ENCODE measurements at places on chromosomes 1 and 21.

DNA sequence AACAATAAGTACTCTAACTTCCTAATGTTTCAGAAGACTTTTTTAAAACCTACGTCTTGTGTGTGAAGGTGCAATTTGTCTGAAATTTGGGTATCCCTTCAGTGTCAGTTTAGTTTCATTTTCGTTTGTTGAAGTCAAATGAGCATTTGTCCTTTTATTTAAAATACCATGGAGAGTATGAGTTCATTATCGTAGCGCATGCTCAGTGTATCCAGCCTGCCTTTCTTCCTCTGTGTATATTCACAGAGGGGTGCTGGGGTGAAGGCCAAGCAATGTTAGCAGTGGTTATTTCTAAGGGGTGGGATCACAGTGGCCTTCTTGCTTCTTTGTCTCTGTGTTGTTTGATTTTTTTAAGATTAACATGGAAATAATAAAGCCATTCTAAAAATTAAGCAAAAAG, 43.2 kb downstream of the CNN3 start:
- DNase-seq, result no peak

- no peak for DNase-seq
These were observed 103.3 kb downstream of the DIRAS3 start for GRCh38 chr1:67947114-67947513.

- no peak for DNase-seq
These were observed 137.8 kb downstream of the LMX1A start for GRCh38 chr1:165218731-165219130.

DNA sequence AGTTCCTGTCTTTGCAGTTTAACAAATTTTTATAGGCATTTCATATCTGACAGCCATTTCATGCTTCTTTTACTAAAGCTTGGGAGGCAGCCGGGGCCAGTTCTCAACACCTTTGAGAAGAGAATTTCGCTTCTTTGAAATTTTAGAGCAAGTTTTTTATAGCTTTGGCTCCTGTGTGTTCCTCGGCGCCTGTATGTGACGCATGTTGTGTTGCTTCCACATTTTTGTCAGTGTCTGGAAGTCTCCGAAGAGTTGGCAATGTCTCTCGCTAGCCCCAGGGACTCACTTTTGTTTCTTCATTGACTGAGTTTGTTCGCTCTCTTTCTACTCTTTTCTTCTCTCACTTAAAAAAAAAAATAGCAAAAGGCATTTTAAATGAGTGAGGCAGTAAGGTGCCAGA, 386.9 kb upstream of the PLXNA2 start:
- no peak for DNase-seq

GRCh38 chr1:66048011-66048410, 255.3 kb downstream of the PDE4B start:
- no peak for DNase-seq

DNA sequence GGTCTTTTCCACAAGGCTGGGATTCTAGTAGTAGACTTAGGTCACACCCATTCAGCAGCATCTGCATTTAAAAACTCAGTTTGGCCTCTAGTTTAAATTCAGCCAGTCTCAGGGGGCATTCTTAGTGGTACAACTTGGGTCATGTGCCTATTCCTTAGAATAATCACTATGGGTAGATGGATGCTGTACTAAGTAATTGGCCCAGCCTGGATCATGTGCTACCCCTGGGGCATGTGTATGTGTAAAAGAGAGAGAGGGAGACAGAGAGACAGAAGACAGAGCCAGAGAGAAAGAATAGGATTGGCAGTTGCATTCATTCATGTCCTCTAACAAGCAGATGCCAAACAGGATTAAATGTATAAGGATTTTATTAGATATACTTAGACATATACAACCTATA, 13.6 kb upstream of the SYT14 start:
- DNase-seq, result no peak

DNA sequence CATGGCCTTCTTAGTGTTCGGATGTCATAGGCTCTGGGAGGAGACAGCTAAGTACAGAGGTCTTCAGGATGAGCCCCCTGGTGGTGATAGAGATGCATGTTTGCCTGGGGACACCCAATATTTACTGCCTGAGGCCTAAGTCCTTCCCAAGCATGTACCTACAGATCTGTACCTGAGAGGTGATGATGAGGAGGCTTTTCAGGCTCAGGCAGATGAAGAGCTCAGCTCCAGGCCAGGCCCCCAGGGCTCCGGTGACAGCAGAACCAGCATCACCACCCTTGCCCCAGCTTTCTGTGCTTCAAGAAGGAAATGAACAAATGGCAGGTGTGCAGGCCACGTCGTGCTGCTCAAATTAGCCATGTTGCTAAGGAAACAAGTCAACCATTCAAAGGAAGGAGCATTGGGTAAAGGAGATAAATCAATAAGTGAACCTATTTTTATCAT, 21.1 kb downstream of the CACNA1E start:
- DNase-seq, result no peak

GRCh38 chr1:32496127-32496526, 31.3 kb downstream of the ZBTB8B start:
- DNase-seq, result no peak

GRCh38 chr1:197320991-197321531, 53.0 kb downstream of the CRB1 start:
- DNase-seq, result no peak

- DNase-seq, result no peak
These were observed 14.6 kb downstream of the KIF26B start for GRCh38 chr1:245169376-245169775.

GRCh38 chr1:117686907-117687306, 81.1 kb downstream of the TENT5C start:
- no peak for DNase-seq

DNA sequence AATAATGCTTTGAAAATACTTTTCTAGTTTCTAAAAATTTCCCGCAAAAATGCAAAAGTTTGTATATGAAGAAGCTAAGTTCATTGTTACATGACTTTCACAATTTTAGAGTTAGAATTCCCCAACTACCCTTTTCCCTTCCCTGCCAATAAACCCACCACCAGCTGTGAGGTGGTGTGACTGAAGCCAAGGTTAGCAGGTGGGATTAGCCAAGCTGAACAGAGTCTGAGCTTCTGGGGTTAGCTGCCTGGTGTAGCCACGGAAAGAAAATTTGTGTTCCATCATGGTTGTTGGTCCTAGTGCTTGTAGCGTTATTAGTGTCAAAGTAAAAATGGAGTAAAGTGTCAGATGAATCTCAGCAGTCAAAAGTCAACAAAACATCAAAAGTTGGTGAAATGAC, 110.9 kb downstream of the ASTN1 start:
- no peak for DNase-seq

Data from occipital lobe (tissue), 3 donors.